ENCODE measurements at places on chromosomes 1 and 21. TPM values are rescaled to one million over a fixed set of nuclear protein-coding genes. Genes with fewer than 3 reads are reported as not detected.

- DNase-seq, result peak; percentile 95
Observed at GRCh38 chr1:155084722-155085503, 6.3 kb downstream of the EFNA3 start.

GRCh38 chr1:96730574-96731298 lies 9.2 kb downstream of the PTBP2 start:
- DNase-seq, result no peak

GRCh38 chr1:247387565-247387964 lies 28.4 kb upstream of the NLRP3 start:
- no peak for DNase-seq

GRCh38 chr1:71986160-71986559 lies 296.2 kb downstream of the NEGR1 start:
- DNase-seq, result no peak

The SLC37A1 gene
- 39.8 TPM for total RNA-seq

DNA sequence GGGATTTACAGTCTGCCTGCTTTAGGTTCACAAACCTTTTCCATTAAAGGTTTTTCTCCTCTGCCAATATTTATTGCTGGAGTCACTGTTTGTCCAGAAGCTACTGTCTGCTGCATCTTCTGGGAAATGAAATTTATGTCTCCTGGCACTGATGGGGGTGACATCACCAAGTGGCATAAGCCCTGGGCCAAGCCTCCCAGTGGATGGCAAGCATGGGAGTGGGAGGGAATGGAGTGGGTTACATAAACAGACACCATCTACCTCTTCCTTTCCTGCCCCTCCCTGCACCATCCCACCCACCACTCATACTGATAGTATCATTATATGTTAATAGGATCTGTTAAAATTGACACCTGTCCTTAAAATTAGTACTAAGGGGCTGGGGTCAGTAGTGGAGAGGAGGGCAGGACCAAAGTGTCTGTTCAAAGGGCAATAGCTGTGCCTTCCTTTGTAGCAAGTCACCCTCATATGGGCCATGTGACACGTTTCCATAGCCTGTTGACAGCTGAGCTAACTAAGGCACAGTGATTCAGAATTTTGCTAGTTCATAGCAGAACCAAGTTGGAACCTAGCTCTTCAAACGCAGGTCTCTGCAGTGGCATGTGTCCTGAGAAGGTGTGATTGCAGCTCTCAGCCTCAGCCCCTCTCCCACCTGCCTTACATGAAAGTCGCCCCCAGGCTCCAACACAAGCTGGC lies 71.0 kb downstream of the MAB21L3 start:
- DNase-seq, result no peak

DNA sequence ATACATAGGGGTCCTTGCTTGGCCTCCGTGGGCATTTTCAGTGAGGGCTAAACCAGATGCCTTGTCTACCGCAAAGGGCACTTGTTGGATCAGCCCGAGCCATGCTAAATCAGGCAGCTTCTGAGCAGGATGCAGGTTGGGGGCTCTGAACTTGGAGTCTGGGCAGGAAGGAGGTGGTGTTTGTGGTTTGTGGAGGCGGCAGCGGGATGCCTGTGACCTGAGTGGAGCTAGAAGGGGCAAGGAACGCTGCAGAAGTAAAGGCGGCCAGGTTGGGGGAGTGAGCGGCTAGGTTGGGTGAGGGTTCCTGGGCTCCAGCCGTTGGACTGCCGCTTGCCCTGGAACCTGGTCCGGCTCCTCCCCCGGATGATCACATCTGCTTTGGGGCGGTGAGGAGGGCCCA lies 183.9 kb downstream of the CAMTA1 start:
- no peak for DNase-seq

GRCh38 chr1:113742515-113742914 lies 16.8 kb downstream of the PHTF1 start:
- DNase-seq, result no peak

The PM20D1 gene
- total RNA-seq, result 1.2 TPM

DNA sequence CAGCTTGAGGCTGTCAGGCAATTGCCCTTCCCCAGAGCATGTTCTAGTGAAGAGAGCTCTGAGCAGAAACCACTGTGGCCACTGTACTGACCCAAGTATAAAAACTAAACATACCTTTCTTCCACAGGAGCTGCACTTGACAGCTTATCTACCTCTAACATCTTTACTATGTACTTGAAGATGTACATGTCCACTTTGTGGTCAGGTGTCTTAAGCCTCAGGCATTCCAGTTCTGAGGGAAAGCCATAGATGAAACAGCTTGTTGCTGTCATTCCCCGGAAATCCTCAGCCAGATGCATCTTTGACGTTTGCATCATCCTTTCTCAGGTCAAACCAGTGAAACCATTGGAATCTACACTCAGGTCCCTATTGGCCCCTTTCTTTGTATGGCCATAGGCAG lies 70.4 kb downstream of the CHRM3 start:
- DNase-seq, result no peak

GRCh38 chr1:229197265-229197585 lies 73.7 kb upstream of the RAB4A start:
- DNase-seq, result no peak

The FAM131C gene
- not detected for total RNA-seq

- no peak for DNase-seq
Observed at GRCh38 chr1:66312271-66312990, 221.5 kb upstream of the SGIP1 start.

The OR2G6 gene
- 1.00 TPM for total RNA-seq

- DNase-seq, result no peak
Observed at GRCh38 chr1:59671953-59672305, 142.8 kb upstream of the HOOK1 start.

The PPP1R15B gene
- 70.6 TPM for total RNA-seq

- no peak for DNase-seq
Observed at GRCh38 chr1:102234753-102235359, 238.1 kb upstream of the OLFM3 start.

DNA sequence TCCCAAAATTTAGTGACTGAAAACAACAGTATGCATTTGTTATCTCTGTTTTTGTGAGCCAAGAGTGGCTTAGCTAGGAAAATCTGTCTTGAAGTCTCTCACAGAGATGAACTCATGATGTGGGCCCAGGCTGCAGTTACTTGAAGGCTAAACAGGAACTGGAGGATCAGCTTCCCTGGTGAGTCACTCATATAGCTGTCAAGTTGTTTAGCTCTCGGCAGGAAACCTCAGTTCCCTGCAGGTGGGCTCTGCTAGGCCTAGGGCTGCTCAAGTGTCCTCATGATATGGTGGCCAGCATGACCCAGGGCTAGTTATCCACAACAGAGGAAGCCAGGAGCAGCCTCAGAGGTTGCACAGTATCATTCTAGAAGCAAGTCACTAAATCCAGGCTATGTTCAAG lies 30.2 kb upstream of the DDX59 start:
- no peak for DNase-seq

The CLCA4 gene
- not detected for total RNA-seq

DNA sequence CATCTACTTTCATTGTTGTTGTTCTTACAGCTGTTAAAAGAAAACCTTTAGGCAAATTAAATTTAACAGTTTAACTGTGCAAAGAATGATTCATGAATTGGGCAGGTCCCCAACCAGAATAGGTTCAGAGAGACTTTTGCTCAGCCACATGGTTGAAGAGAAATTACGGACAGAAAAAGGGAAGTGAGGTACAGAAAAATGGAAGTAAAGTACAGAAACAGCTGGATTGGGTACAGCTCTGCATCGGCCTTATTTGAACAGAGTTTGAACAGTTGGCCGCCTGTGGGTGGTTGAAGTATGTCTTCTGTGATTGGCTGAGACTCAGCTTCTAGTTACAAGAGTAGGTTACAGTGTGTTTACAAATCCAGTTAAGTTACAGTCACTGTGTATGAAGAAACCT lies 210.1 kb downstream of the FGGY start:
- no peak for DNase-seq

- no peak for DNase-seq
Observed at GRCh38 chr1:58887059-58887458, 103.2 kb upstream of the JUN start.

- DNase-seq, result no peak
Observed at GRCh38 chr1:151001602-151002001, 5.1 kb downstream of the MINDY1 start.

GRCh38 chr1:182611787-182612186 lies 7.6 kb upstream of the RGS16 start:
- no peak for DNase-seq

DNA sequence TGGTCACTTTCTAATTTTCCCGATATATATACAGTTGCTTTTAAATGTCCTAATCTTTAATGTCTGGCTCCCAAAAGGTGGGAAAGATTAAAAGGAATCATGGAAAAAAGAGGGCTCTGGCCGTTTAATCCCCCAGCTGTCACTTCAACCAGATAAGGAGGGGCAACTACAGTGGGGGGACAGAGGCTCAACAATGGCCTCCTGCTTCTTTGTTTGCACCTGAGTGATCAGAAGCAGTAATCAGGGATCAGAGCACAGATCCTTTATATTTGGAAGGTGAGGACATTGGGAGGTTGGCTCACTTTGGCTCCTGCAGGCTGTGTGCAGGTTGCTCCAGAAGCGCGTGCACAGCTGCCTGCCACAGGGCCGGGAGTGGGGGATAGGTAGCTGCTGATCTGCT lies 212.8 kb downstream of the FMN2 start:
- DNase-seq, result no peak

DNA sequence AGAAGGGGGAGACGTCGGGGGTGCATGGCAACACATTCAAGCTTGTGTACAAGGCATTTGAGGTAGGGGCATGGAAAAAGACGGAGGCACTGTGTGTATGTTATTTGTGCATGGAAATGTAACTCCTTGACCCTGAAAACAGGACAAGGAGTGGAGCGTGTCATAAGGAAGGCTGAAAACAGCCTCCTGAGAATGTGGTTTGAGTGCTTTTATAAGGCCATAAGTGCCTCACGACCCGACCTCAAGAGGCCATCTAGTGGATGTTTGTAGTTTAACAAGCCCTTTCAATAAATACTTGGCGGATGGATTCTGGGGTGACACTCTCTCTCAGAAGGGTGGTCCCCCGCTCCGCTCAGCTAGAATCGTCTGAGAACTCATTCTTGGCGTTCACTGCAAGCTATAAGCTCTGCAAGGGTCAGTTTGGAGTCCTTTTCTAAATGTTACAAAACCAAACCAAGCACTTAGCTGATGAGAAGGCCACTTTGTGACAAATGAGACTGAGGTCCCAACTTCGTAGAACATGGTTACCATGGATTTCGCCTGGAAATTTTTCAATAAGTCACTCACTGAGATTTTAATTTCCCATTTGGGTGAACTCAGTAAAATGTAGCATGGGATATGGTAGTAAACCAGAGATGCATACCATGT lies 38.8 kb upstream of the CLCA4 start:
- DNase-seq, result no peak

DNA sequence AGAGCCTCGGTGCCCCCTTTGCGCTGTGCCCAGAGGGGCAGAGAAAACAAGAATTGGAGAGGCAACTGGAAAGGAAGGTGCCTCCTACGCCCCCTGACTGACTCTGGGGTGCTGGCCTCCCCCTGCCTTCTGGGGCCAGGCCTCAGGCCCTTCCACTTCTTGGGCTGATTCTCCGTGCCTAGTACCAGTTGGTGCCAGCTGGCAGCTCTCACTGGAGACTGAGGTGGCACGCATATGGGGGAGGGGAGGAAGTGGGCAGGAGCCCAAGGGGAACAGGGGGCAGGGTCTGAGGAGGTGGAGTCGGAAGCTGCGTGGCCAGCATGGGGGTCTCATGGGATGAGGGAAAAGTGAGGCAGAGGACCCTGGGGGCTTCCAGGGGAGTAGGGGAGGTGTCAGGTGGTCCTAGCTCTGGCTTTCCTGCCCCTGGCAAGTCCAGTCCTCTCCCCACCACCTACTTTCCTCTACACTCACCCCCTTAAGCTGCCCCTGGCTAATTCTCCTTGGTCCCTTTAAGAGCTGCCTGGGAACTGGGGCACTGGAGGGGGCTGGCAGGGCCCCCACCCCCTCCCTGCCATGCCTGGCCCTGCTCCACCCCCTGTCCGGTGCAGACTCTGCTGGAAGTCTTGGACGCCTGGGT lies 6.5 kb upstream of the SEMA4A start:
- DNase-seq, result no peak

GRCh38 chr1:19448491-19449439 lies 36.6 kb downstream of the CAPZB start:
- no peak for DNase-seq

The OR2T35 gene
- 1.6 TPM for total RNA-seq

The ELF3 gene
- total RNA-seq, result 4.8 TPM

DNA sequence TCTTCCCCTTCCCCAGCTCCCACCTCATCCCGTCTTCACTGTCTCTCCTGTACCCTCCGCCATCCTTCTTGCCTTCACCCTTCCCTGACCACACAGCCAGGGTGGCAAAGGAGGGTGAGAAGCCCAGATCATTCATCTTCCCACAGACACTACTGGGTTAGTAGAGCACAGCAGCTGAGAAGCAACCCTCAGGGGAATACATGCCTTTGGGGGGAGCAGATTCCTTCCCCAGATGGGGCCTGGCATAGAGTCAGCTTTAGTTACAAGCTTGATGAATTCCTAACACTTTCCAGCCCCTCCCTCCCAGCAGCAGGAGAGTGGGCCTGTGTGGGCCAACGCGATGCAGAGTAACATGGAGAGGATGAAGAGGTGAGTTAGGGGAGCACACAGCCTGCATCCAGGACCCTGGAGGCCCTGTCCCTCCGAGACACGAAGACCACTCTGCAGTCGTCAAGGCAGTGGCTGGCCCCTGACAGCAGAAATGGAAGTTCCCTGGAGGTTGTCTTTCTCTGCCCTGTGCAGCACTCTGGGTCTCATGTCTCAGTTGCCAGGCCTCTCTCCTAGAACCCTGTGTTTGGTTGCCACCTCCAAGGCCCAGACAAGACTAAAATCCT lies 8.8 kb upstream of the BTG2 start:
- DNase-seq, result no peak

DNA sequence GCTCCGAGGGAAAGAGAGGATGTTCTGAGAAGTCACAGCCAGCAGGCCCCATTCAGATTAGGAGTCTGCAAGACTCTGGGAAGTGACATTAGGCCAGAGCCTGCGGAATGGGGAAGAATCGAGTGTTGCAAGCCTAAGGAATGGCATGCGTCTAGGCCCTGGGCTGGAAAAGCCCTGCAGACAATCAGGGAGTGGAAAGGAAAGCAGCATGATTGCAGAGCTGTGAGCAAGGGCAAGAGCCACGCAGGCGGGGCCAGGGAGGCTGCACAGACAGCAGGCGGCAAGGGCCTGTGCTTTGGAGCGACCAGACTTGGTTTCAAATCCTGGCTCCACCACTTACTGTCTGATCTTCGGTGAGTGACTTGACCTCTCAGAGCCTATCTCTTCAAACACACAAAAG lies 118.2 kb downstream of the RRAGC start:
- DNase-seq, result no peak

DNA sequence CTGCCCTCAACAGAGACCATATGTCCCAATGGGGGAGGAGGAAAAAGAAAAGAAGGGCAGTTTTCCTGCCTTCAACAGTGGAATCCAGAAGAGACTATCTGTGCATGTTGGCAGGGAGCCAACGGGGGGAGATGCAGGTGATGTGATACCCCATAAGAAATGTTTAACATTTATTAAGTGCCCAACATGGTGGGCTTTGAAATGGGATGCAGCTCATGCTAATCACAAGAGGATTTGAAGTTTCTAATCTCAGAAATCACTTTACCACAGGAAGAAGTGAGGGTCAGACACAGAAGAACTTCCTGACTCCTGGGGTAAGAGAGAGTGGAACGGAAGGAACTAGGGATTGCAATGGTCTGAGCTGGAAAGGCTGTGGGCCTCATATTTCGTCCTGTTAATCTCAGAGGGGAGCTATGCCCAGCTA lies 16.2 kb downstream of the CSRP1 start:
- no peak for DNase-seq

The ACTRT2 gene
- not detected for total RNA-seq
